GM12864 (cell line): ENCODE measurements at places on chromosomes 4 and X.

DNA sequence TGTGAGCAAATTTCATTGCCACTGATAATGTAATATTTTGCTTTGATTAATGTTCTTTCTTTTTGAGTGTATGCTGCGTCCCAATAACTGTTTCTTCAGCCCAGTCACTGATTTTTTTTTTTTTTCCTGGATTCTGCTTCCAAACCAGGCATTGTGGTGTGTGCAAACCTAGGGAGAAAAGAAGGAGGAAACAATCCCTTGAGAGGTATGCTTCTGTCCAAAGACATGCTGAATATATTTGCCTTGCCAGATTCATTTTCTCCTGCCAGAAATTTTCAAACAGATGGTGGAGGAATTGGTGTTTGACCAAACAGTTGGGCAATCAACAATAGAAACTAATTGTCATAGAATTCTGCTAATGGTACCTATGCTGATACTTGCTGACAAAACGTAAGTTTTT is 753.6 kb downstream of the RPA4 start:
- no peak for DNase-seq

DNA sequence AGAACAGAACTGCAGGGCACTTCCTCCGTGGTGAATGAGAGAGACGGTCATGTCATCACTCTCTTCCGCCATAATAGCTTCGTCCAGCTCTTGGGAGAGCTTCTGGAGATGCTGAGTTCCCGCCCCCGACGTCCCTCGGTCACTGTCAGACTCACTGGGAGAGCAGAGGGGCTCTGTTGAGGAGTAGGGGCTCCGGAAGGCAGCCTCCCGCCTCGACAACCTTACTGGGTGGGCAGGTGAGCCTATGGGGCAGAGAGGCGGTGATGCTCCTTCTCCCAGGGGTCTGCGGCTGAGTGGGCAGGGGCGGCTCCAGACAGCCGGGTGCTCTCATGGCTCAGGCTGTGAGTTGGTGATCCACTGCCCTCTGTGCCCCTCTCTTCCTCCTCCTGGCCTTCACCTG is 25.8 kb upstream of the ARHGEF38 start:
- no peak for DNase-seq

DNA sequence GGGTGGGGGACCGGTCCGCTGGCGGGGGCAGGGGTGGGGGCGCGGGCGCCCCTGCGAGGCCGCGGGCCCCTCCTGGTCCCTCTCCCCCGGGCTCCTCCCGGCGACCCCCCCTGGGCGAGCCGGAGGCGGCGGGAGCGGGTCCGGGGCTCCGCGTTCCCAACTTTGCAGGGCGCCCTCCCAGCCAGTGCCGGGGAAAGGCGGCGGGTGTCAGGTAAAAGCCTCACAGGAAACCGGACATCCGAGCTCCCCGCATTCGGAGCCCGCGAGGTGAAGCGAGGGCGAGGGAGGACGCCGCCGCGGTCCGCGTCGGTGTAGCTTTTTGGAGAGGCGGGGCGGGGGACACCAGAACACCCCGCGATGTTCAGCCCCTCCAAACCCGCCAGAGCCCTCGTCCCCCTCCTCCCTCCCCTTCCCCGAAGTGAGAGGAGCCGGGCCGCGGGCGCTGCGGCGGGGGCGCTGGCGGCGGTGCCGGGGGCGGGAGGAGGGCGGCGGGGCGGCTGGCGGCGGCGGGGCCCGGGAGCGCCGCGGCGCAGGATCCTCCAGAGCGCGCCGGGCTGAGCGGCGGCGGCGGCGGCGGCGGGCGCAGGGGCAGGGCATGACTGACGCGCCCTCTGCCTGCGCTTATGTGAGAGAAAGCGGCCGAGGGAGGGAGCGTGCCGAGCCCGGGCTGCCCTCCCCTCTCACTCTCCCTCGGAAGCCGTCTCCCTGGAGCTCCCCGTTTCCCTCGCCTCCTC is at the start of gene VEGFC:
VEGFC (minus strand) TSS at position 597 of the 734 bp plus-strand sequence. CDS start 611 bp downstream, outside the sequence.
- DNase-seq = no peak

- no peak for DNase-seq
Observed at GRCh38 chr4:65653740-65654361, 16.4 kb downstream of the EPHA5 start.

DNA sequence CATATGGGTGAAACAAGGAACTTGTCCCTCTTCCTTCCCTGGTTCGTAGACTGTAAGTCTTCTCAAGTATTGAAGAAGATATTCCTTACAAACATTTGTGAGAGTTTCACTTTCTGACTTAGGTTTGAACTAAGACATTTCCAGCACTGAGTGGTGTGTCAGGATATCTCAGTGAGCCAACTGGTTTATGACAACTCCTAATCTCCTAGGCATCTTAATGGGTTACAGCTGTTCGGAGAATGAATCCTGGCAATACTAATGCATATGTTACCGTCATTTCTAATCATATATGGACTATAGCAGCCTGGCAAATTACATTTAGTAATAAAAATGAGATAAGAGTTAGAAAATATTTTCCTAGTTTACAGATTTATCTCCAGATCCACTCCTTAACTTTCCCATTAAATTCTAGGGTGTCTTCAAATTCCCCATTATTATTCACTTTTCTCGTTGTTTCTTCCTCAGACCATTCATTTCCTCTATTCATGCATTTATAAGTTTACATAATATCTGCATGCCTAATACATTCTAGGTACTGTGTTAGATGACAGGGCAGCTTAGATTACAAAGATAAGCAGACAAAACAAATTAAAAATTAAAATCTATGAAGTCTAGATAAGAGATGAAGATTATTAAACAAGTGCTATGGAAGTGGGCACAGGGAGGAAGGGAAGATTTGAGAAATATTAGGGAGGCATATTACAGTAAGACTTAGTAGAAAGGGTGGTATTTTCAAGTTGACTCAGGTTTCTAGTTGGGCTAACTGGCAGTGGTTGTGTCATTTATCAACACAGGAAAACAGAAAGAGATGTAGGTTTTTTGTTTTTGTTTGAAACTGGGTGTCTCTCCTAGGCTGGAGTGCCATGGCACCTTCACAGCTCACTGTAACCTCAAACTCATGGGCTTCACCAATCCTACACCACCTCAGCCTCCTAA is 173.9 kb downstream of the WDFY3 start:
- DNase-seq = no peak

GRCh38 chr4:24243641-24244040 is 340.7 kb downstream of the DHX15 start:
- no peak for DNase-seq

DNA sequence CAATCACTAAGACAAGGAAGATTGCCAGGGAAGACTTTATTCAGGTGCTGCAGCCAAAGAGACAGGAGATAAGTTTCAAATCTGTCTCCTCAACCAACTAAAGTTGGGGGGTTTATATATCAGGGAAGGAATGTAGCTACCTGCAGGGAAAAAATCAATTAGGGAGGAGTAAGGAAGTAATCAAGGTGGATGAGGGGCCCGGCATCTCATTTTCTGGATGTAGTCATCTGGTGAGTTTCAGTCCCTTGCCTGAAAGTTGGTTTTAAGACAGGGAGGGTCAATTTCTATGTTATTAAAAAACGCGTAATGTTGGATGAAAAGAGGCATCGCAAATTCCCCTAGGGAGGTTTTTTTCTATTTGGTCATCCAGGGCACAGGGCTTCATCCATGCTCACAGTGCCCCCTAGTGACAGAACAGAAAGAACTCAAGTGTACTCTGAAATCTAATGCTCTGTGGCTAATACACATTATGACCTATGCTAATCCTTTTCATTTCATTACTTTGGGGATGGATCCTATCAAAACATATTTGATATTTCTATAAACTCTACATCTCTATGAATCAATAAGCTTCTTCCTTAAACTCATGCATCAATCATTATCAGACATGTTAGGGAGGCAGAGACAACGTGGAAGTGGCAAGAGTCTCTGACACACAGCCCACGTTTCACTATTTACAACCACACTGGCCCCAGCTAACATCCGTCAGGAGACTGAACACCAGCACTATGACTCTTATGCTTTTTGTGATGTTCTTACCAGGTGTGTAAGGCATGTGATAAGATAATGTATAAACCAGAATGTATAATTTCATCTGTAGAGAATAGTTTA is 1577.0 kb upstream of the TENM3 start:
- DNase-seq = no peak

DNA sequence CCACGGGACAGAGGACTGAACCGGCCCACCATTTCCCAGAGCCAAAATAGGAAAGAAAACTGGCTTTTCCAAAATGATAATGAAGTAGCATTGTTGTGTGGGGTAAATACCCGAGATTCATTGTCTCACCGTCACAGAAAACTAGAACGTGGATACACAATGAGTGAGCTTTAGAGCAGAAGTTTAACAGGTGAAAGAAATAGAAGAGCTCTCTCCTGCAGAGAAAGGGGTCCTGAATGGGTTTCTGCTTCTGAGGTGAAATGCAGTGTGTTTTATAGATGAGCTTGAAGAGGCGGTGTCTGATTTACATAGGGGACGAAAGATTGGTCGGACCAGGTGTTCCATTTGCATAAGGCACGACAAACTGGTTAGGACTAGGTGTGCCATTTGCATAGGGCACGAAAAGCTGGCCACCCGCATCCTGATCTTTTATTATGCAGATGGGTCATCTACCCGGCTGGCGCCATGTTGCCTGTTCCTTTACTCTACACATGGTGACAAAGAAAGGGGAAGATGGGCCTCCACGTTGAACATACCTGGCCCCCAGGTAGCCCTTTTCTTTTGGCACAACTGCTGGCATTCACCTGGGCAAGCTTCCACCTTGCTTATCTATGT is 118.1 kb downstream of the ATXN3L start:
- no peak for DNase-seq

DNA sequence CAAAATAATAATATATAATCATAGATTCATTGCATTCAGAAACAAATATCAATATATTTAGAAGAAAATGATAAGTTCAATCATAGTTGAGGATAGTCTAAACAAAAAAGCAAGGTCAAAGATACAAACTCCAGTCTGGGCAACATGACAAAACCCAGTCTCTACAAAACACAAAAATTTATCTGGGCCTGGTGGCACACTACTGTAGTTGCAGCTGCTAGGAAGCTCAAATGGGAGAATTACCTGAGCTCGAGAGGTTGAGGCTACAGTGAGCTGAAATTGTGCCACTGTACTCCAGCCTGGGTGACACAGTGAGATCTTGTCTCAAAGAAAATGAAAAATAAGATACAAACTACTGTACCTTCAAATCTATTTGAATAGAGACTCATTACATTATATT is 52.7 kb upstream of the ANXA10 start:
- no peak for DNase-seq

DNA sequence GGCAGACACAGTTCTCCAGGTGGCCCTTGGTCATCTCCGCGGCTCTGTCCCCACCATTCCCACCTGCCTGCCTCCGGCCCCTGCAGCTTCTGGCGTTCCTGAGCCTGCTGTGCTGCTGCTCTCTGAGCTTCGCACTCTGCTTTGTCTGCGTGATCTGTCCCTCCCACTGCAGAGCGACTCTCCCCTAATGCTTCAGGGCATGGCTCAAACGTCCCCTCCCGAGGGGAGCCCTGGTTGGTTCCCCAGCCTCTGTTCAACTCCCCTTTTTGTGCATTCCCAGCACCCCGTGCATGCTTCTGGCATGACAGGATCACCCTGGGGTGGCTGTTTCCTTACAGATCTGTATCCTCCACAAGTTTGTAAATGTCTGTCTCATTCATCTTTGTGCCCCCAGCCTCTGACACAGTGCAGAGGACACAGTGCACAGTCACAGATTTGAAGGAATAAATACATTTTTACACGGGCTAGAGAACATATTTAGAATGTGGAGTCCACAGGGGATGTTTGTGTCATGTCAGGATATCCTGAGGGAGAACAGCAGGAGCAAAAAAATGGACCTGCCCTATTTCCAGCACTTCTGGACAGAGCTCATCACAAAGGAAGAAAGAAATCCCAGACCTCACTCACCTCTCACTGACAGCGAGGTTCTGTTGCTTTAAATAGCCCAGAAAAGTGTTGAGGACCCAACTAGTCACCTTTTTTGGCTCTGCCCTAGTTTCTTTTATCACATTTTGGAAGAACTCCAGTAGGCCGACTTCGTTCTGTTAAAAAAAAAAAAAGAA is 72.6 kb downstream of the GATB start:
- DNase-seq = no peak

GRCh38 chr4:124212815-124213630 is 499.5 kb downstream of the ANKRD50 start:
- no peak for DNase-seq
